Heart right ventricle (tissue), 16 donors: ENCODE measurements at places on chromosomes 4 and X. TPM values are rescaled to one million over a fixed set of nuclear protein-coding genes. Genes with fewer than 3 reads are reported as not detected.
A peak's percentile ranks its signal among the peaks of the same experiment; 100 is the strongest.

CT45A2 gene
- polyA plus RNA-seq: not detected

PITX2 gene
- polyA plus RNA-seq: 0.04 TPM

GRCh38 chr4:159549098-159549518 lies 446.2 kb downstream of the RAPGEF2 start:
- DNase-seq: no peak

HMGB3 gene
- polyA plus RNA-seq: 8.9 TPM

DNA sequence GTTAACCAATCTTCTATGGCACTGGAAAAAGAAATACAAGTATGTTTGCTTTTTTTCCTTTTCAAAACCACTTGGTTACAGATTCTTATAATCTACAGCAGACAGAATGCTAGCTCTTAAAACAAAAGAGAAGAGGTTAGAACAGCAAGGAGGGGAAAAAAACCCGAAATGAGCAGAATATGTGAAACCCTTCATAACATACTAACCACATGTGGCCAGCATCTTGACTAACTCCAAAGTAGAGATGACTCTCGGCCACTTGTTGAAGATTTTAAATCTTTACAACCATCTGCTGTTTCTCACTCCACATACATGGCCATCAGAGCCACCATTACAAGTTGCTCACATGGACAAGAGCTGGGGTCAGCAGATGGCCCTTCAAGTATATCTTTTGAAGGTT lies 100.3 kb downstream of the PAPSS1 start:
- no peak for DNase-seq

DNA sequence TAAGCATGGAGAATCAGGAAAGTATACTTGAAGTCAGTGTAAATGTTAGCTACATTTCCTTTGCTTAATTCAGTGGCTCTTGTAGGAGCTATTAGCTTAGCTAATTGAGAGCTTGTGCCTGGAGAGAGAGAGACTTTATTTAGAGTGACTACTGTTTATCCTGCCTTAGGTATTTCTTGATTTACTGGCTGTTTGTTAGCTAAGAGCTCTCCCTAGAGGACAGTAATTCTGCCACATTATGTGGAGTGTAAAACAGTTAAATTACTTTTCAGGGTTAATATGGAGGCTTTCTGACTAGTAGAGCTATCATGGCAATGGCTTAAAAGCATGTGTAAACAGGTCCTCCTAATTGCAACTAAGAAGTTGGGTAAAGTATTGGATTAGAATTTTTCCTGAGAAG lies 306.5 kb upstream of the TECRL start:
- DNase-seq: no peak

- no peak for DNase-seq
Observed at GRCh38 chr4:100166297-100167039, 23.8 kb downstream of the DDIT4L start.

DNA sequence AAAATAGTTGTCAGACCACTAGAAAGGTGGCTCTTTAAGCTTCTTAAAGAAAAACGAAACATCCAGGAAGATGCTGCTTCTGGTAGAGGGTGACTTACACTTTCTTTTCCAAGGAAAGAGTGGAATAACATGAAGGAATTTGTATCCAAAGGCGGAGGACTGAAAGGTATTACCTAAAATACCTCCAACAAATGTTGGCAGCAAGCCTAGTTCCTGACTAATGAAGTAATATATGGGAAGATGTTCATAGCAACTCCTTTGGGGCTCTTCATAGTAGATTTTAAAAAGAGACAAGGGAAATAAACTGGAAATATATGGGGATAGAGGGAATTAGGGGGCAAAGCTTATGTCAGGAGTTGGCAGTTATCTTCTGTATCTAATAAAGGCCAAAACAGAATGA lies 116.2 kb downstream of the AASDH start:
- no peak for DNase-seq

IL2RG gene
- polyA plus RNA-seq: 1.3 TPM

DNA sequence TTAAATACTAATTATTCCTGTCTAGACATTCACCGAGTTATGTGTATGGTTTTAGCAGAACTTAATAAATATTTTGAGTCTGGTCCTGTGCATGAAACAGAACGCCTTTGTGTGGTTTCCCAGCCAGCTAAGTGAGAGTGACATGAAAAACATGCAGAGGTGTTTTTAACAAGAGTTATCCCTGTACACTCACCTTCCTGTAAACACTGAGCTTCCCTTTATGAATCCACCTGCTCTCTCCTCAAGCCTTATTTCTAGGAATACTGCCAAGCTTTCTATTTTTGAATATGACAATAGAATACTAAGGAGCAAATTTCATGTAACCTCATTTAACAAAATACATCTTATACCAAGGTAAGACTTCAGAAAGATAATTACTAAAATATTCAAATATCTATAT lies 270.3 kb upstream of the CTSO start:
- DNase-seq: no peak

DNA sequence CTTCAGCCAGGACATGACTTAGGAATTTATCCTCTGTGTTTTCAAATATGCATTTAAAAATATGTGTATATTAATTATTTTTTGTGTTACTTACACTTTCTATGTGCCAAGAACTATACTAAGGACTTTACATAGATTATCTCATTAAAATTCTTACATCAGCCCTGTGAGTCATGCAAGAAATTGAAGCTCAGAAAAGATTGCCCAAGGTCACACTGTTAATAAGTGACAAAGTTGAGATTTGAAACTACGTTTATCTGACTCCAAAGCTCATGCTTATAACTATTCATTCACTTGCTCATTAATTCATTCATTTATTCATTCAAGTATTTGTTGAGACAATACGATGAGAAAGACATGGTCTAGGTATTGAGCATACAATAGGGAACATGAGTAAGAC lies 62.9 kb upstream of the CHRDL1 start:
- DNase-seq: no peak

DNA sequence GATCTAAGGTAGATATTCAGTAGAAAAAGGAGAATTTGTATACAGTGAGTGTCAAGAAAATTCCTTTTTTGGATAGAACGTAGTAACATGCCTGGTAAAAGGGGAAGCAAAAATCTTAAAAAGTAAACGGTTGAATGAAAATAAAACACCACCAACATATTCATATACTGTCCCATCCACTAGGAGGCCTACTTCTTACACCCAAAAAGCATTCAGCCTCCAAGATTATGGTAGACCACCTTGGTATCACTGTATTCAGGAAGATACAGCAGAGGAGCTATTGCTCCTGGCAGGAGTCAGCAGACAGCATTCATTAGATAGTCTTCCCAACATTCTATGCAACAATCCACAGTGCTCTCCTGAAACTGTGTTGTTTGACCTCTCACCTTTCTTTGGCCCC lies 274.6 kb upstream of the MAGEB2 start:
- no peak for DNase-seq

- no peak for DNase-seq
Observed at GRCh38 chrX:11864171-11864570, 106.1 kb downstream of the MSL3 start.

DNA sequence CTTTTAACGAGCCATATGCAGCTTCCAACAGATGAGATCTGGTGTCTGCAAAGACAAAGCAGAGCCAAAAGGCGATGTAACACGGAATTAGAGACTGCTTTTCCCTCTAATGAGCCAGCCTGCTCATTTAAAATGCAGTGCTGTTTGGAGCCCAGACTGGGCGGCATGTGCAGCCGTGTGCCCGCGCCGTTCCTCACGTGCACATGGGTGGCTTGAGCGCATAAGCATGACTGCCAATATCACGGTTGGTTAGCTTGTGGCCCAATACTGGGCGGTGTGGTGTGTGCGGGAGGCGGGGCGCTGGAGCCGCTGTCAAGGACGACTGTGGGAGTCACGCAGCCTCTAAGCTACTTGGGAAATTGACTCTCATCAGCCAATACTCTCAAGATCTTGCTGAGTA lies 87.0 kb upstream of the SCOC start:
- DNase-seq: no peak

PI4K2B gene
- polyA plus RNA-seq: 3.2 TPM

POU3F4 gene
- polyA plus RNA-seq: not detected

GRCh38 chr4:13484749-13485221 lies 645 bp upstream of the RAB28 start:
- no peak for DNase-seq

DNA sequence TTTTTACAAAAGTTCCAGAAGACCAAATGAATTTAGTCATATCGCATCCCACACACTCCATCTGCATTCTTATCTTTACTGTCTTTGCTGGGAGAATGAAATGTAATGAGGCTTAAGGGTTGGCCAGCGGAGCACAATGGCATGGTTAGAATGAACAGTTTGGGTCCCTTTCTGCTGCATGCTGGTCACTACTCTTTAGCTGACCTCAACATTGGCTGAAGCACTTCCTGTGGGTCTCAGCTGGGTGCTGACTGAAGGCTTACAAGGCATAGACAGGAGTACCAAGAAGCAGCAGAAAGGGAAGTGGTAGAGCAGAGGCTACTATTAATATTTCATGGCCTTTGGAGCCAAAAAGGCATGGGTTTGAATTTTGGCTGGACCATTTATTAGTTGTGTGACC lies 159.4 kb upstream of the GPC4 start:
- DNase-seq: no peak

SSX2 gene
- polyA plus RNA-seq: not detected

DNA sequence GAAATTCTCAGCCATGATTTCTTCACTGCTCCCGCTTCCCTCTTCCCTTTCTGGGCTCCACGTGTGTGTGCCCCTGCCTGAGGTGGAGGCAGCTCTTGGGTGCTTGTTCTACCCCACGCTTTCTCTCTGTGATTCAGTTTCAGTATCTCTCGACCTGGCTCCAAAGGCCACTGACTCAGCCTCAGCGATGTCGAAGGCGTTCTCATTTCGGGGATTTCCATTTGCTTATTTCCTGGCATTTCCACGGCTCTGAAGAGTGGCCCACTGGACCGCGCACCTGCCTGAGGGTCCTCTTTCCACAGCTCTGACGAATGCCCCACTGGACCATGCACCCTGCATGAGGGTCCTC lies 52.4 kb downstream of the GAK start:
- no peak for DNase-seq

NPY1R gene
- 0.26 TPM for polyA plus RNA-seq

MTTP gene
- 1.3 TPM for polyA plus RNA-seq

DNA sequence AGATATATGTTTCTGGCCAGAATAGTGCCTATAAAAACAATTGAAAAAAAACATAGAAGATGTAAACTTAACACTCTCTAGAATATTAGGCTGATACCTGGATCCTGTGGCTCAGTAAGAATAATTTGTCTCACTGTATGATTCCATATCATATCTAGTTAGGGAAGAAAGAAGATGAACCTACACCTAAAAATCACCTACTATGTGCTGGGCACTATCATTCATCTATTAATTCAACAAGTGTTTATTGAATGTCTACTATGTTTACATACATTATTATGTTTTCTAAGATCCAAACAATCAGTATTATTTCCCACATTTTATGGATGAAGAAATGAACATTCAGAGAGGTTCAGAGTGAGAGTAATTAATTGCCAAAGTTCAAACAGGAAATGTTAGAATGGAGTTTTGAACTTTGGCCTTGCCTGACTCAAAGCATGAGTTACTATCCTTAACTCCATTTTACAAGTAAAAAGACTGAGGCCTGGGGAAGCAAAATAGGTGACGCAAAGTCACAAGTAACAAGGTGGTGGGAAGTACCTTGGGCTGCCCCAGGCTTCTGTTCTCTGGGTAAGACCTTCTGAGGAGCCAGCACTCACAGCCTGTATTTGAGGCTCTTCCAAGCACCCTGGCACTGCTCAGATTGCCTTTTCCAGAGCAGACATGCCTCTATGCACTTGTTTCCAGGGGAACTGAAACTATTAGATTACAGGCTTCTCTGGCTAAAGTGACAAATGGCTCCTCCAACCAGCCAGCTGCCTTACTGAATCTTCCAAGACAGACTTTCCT lies 111.1 kb upstream of the ACSL4 start:
- DNase-seq: no peak

FAM241A gene
- polyA plus RNA-seq: 7.0 TPM

SOWAHD gene
- 0.12 TPM for polyA plus RNA-seq

CYLC1 gene
- polyA plus RNA-seq: not detected

DNA sequence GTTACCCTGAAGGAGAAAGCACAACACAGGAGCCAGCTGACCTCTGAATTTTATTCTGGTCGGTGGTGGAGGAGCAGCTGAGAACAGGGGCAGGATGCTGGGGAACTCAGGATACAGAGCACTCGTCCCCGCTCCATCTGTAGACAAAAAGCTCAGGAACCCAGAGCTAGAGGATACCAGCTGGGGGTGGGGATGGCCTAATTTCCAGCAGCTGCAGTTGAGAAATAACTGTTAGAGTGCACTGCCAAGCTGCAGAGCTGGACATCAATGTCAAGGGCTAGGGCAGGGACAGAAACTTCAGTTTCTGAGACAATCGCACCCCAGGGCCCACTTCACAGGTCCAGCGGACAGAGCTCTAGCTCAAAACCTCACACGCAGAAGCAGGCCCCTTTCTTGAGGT lies 122.1 kb upstream of the GUCY1A1 start:
- peak; percentile 41 for DNase-seq

NKAP gene
- 8.6 TPM for polyA plus RNA-seq

DNA sequence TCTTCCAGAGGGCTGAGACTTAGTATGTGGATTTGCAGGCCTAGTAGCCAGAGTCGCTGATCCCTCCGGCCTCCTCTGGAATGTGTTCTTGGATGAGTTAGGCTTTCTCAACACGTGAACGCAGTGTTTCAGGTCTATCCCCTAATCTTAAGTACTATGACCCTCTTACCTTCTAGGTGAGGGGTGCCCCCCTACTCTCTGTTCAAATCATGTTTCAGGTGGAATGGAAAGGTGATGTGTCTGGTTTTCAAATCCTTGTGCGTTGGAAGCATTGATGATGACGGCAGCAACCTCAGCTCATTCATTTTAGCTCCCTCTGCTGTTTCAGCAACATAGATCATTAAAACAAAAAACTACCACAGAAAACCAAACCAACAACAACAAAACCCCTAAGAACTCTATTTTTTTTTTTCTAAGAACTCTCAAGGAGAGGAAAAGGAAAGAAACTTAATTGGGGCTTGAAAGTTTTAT lies 56.4 kb downstream of the RWDD4 start:
- no peak for DNase-seq

PLXNA3 gene
- polyA plus RNA-seq: 9.7 TPM

- no peak for DNase-seq
Observed at GRCh38 chrX:140389331-140389730, 115.5 kb downstream of the SOX3 start.

GRCh38 chr4:129966175-129966574 lies 870.2 kb downstream of the C4orf33 start:
- DNase-seq: no peak

CCNB3 gene
- 0.12 TPM for polyA plus RNA-seq

DNA sequence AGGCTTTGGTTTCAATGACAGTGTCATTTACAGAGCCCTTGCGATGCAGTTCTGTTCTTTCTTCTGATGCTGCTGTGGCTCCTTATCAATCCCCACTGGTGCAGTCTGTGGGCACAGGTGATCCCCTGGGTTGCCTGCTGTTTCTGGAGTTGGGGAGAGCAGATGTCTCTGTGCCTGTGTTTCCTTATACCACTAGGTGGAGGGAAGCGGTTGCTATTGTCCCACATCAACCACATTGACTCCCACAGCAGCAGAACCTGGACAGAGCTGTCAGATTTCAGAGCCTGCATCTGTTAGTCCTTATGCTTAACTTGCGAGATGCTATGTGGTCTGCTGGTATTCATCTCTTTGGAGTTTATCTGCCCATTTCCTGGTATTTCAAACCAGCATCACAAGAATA lies 57.7 kb downstream of the NEIL3 start:
- DNase-seq: no peak

PTPN13 gene
- polyA plus RNA-seq: 1.9 TPM
